ENCODE measurements at places on chromosomes 1 and 21.

GRCh38 chr1:168391851-168392681 is 111.4 kb downstream of the TBX19 start:
- DNase-seq: no peak

- no peak for DNase-seq
These were observed 642.0 kb upstream of the PTBP2 start for GRCh38 chr1:96079581-96079980.

DNA sequence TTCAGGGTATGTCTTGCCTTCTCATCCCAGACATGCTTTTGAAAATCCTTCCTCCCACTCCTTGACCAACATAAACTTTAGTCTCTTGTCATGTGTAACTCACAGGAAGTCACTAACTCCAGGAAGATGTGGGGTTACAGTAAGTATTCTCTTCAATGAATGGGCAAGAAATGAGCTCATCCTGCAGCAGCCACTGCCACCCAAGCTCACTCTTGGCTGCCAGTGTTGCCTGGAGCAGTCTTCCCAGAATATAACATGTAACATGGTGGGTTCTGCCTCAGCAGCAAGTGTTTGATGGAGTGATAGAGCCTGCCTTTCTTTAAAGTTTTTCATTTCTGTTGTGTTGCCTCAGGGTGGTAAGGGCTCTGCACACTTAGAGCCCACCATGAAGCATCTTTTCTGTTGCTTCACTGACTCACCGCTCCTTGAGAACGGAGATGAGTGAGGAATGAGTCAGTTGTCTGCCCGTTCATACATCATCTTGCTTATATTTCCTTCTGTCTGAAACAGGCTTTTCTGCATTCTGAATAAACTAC is 187.0 kb downstream of the TPR start:
- no peak for DNase-seq

GRCh38 chr1:162671664-162672410 is 39.6 kb downstream of the DDR2 start:
- DNase-seq: no peak

DNA sequence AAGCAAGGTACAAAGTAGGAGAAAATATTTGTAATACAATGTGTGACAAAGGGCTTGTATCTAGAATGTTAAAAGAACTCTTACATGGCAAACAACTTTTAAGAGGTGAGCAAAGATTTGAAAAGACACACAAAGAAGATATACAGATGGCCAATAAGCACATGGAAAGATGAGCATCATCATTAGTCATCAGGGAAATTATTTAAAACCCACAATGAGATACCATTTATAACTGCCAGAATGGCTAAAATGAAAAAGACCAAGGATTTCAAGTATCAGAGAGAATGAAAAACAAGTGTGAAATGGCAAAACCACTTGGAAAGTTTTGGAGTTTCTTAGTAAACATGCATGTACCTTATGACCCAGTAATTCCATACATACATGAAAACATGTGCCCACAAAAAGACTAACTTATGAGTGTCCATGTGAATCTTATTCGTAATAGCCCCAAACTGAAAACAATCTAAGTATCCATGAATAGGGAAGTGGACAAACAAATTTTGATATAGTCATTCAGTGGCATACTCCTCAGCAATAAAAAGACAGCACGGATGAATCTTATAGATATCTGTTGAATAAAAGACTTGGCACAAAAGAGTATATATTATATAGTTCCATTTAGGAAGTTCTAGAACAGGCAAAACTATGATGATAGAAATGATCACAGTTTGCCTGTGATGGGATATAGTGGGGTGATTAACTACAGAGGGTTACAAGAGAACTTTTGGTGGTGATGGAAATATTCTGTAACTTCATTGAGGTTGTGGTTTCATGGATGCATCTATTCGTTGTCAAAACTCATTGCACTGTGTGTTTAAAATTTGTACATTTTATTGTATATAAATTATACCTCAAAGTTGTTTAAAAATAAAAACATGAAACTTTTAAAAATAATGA is 82.0 kb downstream of the DISP1 start:
- DNase-seq: no peak

DNA sequence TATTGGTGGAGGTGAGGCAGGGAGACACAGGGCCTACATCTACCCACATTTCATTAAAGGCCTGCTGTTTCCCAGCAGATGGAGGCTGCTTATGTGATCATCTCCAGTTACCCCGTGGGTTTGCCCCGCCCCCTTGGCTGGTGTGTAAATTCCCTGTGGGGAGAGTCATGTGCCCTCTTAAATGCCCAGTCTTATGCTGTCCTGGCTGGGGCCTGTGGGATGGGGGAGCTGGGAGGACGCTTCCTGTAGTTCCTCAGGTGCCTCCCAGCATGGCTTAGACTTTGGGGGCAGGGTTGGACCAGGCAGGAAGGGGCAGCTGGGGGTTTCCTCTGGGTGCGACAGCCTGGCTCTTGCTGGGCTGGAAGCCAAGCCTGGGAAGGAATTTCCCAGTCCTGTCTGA is 15.5 kb upstream of the CITED4 start:
- no peak for DNase-seq

DNA sequence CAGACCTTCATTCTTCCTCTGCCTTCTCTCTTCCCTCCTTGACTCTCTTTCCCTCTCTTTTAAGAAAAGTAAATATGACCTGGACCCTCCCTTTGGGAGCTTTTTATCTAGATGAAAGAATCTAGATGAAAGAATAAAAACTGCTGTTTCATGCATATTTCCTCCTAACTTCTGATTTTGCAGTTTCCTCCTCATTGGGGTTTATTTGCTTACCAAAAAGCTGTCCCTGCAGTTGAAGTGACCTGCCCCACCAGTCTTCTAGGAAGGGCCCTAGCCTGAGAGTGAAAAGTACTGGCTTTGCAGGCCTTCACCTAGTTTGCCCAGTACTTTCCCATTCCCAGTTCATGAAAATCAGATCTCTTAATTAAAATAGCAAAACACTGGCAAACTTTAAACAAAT is 28.3 kb upstream of the CACYBP start:
- DNase-seq: no peak

GRCh38 chr1:241606544-241606943 is 33.6 kb downstream of the CHML start:
- no peak for DNase-seq

Data from stimulated activated CD8-positive, alpha-beta memory T cell treated with anti-CD3 and anti-CD28 coated beads, Interleukin-12 subunit alpha, Interleukin-12 subunit beta, amount 100 ng/mL, for 4 hours (primary cell).